NCI-H748 treated with DMSO at 0.1 percent for 48 hours (cell line): ENCODE measurements at places on chromosomes 16 and 17.
A peak's percentile ranks its signal among the peaks of the same experiment; 100 is the strongest.

DNA sequence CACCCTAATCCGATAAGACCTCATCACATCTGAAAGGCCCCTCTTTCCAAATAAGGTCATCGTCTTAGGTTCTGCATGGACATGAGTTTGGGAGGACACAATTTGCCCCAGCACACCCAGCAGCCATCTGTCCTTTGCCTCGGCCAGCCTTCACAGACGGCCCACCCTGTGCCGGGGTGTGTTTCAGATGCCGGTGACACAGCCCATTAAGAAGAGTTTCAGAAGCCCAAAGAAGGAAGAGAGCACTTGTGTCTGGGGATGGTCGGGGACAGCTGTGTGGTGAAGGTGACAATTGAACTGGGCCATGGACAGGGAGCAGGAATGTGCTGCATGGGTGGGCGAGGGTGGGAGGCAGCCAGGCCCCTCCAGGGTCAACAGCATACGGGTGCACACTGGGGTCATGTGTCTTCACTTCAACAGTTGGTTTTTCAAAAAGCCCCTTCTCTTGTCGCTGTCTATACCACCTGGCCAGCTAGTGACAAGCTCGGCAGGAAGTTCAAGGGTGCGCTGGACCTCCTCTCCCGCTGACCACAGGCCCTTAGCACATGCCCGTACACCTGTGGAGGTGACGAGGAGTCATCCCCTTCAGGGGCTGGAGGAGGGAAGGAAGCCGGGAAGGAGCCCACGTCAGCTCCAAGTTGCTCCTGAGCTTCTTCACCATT lies 183.1 kb downstream of the C16orf95 start:
- DNase-seq: no peak

DNA sequence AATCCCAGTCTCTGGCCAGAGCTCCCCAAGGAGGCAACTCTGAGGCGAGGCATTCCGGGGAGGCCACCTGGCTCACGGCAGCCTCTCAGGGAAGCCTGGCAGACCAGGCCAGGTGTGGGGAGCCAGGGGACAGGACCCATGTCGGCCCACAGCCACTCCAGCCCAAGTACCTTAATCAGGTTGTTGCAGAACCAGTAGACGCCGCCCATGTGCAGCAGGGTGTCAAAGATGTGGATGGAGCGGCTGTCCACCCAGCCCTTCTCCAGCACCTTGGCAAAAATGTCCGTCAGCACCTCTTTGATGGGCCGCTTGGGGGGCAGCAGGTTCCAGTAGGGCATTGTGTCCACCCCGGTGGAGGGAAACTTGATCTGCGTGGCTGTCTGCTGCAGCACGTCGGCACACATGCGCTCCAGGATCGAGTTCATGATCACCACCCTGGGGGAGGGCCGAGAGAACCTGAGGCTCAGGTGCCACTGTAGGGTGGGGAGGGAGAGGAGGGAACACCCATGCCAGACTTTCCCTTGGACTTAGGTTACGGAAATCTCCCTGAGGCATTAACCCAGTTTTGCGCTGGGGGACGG lies 7.8 kb downstream of the CSF3 start:
- no peak for DNase-seq

DNA sequence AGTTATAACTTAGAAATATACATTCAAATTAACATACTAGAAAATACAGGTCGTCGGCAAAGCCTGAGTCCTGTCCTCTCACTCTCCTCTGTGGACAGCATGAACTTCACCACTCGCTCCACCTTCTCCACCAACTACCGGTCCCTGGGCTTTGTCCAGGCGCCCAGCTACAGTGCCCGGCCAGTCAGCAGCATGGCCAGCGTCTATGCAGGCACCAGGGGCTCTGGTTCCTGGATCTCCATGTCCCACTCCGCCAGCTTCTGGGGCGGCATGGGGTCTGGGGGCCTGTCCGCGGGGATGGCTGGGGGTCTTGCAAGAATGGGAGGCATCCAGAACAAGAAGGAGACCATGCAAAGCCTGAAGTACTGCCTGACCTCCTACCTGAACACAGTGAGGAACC lies 319.4 kb downstream of the ZFHX3 start:
- DNase-seq: no peak

GRCh38 chr16:30927789-30928378 lies 4.5 kb downstream of the FBXL19 start:
- DNase-seq: peak; percentile 7

- DNase-seq: no peak
Observed at GRCh38 chr16:89033796-89034572, 57.0 kb upstream of the CBFA2T3 start.

- DNase-seq: no peak
Observed at GRCh38 chr17:6064868-6065267, 5.3 kb upstream of the WSCD1 start.

- DNase-seq: no peak
Observed at GRCh38 chr16:56307534-56307873, 116.2 kb downstream of the GNAO1 start.

DNA sequence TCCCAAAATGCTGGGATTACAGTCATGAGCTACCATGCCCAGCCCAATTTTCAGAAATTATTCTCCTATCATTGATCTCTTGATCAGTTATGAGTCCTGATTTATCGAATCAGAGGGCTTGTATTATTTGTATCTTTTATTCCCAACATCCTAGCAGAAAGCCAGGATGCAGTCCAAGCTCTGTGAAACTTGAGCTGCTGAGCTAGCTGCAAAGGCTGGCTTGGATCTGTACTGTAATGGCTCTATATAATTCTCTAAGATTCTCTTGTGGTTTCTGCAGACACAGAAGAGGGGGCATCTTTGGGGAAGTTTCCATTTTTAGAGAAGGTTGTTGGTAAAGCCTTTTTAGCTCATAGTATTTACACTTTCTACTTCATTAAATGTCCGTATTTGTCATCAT lies 227.1 kb downstream of the MAP2K4 start:
- DNase-seq: no peak

DNA sequence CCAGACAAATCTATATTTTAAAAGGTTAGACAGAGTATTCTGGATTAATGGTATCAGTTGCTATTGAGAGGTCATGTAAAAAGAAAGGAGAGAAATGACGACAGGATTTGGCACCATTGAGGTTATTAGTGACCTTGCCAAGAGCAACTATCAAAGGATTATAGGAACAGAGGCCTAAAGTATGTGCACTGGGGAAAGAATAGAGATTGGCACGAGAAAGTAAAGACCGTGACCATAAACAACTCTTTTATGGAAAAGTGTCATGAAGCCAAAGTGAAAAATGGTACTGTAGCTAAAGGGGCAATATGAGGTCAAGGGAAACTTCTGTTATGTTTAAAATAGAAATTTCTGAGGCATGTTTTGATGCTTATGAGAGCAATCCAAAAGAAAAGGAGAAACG lies 115.2 kb upstream of the KIF2B start:
- no peak for DNase-seq

DNA sequence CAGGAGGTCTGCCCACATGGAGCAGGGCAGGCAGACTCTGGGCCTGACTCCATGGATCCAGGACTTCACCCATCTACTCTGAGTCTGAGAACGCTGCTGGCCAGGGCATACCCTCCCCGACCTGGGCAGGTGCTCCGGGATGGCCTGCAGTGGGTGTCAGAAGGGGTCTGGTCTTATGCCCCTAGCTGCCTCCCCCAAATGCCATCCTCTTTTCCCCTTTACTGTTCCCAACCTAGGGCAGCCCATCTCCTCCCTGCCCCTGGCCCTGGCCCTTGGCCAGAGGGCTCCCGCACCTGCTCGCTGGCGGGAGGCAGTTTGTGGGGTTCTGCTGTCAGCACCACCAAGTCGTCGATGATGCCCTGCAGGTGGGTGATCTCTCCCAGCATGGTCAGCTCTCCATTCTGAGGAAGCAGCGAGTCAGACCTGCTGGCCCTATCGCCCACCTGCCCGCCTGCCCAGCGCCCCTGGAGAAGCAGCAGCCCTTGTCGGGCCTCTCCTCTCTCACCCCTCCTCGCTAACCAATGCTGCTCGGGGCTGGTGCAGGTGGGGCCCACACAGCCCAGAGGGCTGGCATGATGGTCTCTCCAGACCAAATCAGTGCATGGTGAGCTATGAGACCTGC lies 8.2 kb downstream of the MTSS2 start:
- no peak for DNase-seq

DNA sequence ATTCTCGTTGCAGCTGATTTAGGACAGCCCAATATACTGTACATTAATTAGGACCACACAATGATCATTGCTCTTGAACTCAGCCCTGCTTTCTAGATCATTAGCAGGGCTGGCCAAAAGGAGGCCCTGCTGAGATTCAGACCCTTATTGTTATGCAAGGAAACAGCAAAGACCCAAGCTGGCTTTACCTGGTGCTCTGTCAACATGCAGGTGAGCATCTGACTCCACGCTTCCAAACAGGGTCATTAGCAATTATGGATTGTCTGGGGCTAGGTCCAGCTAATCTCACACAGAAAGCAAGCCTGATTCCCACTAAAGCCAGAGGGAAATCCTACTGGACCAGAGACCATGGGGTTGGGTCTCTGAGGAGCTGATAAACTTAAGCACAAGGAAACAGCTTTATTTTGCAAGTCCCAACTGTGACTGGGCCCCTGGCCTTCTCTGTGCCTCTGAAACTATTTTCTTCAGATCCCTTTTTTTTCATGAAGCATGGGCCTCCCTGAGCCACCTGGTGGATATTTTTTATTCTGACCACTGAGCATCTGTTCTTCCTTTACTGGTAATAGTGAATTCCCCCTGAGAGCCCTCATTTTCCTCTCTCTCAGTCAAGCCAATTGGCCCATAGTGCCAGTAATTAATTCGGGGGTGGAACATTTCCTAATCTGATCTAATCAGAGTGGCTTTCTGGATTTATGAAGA lies 236.1 kb downstream of the GRIN2A start:
- DNase-seq: no peak

DNA sequence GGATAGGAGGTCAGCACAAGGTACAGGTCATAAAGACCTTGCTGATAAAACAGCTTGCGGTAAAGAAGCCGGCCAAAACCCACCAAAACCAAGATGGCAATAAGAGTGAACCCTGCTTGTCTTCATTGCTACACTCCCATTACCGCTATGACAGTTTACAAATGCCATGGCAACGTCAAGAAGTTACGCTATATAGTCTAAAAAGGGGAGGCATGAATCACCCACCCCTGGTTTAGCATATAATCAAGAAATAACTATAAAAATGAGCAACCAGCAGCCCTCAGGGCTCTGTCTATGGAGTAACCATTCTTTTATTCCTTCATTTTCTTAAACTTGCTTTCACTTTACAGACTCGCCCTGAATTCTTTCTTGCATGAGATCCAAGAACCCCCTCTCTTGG lies 1.0 kb upstream of the HSBP1 start:
- no peak for DNase-seq

DNA sequence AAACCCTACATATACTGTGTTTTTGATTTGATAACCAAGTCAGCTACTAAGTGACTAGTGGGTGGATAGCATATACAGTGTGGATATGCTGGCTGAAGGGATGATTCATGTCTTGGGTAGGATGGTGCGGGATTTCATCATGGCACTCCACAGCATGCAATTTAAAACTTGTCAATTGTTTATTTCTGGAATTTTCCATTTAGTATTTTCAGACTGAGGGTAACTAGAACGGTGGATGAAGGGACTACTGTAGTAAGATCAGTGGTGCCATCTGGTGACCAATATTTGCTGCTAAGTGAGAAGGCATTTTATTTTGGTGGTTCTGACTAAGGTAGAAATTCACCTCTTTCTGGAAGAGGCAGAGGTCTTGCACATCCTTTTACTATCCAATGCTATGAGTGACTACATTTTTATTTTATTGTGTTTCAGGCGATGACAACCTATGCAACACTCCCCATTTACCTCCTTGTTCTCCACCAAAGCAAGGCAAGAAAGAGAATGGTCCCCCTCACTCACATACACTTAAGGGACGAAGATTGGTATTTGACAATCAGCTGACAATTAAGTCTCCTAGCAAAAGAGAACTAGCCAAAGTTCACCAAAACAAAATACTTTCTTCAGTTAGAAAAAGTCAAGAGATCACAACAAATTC lies 3.1 kb downstream of the CDC6 start:
- DNase-seq: peak; percentile 24

- no peak for DNase-seq
Observed at GRCh38 chr16:72255786-72256185, 83.8 kb upstream of the PMFBP1 start.

DNA sequence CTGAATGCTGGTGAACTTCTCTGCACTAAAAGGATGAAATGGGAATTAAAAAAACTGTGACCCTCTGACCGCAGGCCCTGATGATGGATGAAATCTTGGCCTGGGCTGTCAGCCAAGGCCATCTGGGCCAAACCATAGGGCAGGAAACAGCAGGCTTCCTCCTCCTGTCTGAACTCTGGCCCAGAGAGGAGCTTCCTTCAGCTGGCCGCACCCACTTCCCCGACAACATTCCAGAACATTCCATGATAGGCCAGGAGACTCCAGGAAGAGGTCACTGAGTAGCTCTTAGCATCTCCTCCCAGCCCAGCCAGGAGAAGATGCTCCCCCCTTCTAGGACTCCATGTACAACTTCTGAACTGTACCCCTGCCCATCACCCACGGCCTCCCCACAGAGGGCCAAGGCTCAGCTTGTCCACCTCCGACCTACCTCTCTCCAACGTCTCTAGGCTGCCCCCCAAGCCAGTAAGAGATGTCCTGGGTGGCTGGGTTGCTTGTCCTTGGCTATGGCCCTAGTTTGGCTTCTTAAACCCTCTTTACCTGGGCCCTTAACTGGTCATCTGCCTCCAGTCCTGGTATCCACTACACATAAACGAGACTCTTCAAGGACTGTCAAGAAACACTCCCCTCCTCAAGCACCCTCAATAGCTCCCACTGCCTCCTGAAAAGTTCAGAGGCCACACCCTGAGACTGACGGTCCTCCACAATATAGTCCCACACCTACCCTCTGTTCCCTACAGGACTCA lies 1.7 kb downstream of the RPH3AL start:
- no peak for DNase-seq

GRCh38 chr16:73170612-73171038 lies 122.7 kb upstream of the ZFHX3 start:
- DNase-seq: no peak

- DNase-seq: peak; percentile 13
Observed at GRCh38 chr17:45334701-45335677, 18.2 kb upstream of the MAP3K14 start.

DNA sequence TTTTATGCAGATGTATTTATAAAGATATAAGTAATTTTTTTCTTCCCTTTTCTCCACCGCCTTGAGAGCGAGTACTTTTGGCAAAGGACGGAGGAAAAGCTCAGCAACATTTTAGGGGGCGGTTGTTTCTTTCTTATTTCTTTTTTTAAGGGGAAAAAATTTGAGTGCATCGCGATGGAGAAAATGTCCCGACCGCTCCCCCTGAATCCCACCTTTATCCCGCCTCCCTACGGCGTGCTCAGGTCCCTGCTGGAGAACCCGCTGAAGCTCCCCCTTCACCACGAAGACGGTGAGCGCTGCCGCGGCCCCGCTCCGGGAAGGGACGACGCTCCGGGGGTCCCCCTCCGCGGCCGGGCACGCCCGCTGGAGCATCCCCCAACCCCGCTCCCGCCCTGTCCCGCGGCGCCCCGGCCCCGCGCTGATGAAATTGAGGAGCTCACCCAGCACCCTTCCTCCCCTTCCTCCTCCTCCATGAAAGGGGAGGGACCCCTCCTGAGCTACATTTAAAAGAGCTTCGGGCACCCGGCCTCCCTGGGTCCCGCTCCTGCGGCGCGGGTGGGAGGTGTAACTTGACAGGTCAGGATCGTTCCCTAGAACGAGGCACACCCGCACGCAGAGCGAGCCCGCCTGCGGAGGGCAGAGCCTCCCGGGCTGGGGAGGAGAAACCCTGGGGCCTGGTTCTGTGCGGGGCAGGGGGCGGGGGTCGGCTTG lies 706 bp downstream of the HLF start:
- DNase-seq: no peak
